ENCODE measurements at places on chromosomes 4 and X.

DNA sequence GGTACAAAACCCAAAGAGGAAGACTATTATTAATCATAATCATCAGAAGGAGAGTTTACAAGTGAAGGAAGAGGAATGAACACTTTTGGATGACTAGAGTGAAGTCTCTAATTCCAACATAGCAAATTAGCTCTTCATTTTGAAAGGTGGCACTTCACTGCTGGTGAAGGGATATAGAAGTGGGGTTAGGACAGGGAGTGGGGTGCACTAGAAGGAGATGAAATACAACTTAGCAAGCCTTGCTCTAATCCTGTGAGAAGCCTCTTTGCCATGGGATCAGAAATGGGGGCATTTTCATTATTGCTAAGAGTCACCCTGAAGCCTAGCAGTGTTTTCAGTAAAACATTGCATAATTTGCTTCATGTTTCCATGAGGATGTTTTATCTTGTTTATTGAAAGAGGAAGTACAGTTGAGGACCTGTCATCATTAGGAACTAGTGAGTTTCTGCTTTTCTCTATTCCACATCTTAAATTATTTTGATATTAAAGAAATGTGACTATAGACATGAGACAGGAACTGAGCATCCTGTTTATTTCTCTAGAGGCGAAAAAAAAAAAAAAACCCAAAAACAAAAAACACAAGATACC lies 9.3 kb upstream of the GRPR start:
- peak; percentile 5 for DNase-seq

DNA sequence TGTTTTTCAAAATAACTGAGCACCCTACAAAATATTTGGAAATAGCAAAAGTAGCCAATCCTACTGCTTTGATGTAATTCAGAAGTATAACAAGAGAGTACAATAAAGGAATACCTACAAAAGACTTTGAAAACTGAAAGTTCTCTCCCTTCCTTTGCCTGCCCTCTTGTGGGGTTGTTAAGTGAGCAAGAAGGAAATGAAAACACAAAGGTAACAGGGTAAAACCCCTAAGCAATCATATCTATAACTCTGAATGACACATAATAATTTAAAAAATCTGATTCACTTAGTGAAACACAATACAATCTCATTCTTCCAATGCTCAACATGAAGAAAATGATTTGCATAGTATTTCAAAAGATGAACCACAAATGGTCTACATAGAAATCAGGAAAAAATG lies 98.2 kb downstream of the FRYL start:
- DNase-seq, result peak; percentile 48

DNA sequence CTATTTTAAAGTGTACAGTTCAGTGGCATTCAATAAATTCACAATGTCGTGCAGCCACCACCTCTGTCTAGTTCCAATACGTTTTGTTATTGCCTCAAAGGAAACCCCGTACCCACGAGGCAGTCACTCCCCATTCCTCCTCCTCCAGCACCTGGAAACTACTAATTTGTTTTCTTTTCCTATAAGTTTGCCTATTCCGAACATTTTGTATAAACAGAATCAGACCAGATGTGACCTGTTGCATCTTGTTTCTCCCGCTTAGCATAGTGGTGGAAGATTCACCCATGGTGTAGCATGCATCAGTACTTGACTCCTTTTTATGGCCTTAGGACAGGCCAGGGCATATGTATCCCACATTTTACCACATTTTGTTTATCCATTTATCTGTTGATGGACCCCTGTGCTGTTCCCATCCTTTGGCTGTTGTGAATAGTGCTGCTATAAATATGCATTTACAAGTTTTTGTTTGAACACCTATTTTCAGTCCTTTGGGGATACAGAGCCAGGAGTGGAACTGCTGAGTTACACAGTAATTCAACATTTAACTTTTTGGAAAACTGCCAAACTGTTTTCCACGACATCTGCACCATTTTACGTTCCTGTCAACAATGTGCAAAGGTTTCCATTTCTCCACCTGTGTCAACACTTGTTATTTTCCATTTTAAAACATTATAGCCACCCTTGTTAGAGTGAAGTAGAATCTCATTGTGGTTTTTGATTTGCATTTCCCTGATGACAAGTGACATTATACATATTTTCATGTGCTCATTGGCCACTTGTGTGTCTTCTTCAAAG lies 57.8 kb upstream of the STX18 start:
- no peak for DNase-seq

GRCh38 chrX:30888526-30889146 lies 418 bp downstream of the TAB3 start:
- DNase-seq, result peak; percentile 38

- no peak for DNase-seq
Measured at GRCh38 chrX:456551-457291, 70.0 kb upstream of the PPP2R3B start.

DNA sequence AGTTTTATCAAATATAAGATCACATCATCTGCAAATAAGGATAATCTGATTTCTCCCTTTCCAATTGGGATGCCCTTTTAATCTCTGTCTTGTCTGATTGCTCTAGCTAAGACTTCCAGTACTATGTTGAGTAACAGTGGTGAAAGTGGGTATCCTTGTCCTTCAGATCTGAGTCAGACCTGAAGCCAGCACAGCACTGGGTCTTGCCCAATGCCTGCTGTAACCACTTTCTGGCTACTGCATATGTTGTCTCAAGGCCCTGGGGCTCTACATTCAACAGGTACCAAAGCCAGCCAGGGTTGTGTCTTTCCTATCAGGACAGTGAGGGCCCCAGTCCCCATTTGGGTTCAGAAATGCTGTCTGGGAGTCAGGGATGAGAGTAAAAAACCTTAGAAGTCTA lies 90.3 kb downstream of the CYSLTR1 start:
- no peak for DNase-seq

DNA sequence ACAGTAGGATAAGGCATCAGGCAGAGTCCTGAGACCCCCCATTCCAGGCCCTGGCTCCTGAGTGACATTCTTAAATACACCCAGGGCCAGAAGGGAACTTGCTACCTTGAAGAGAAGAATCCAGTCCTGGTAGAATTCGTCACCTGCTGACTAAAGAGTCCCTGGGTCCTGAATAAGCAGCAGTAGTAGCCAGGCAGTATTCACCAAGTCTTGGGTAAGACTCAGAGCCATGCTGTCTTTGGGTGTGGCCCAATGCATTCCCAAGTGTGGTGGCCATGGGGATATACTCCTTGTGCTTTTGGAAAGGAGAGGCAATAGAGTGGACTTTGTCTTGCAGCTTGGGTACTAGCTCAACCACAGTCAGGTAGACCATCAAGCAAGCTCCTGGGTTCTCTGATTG lies 359.1 kb downstream of the DMD start:
- DNase-seq, result no peak

GRCh38 chr4:182306792-182307507 lies 63.7 kb downstream of the TENM3 start:
- no peak for DNase-seq

- DNase-seq, result no peak
Measured at GRCh38 chr4:160082432-160083207, 979.7 kb downstream of the RAPGEF2 start.

- peak; percentile 55 for DNase-seq
Measured at GRCh38 chrX:74465424-74465823, 44.1 kb downstream of the SLC16A2 start.

DNA sequence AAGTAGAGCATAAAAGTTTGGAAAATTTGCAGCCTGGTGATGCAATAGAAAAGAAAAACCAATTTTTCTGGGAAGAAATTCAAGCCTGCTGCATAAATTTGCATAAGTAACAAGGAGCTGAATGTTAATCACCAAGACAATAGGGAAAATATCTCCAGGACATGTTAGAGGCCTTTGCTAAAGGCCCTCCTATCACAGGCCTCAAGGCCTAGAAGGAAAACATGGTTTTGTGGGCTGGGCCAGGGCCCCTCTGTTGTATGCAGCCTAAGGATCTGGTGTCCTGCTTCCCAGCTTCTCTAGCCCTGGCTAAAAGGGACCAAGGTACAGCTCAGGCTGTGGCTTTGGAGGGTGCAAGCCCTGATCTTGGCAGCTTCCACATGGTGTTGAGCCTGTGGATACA lies 6.2 kb upstream of the RTL3 start:
- peak; percentile 7 for DNase-seq

- DNase-seq, result no peak
Measured at GRCh38 chrX:25536307-25536970, 520.7 kb upstream of the ARX start.

DNA sequence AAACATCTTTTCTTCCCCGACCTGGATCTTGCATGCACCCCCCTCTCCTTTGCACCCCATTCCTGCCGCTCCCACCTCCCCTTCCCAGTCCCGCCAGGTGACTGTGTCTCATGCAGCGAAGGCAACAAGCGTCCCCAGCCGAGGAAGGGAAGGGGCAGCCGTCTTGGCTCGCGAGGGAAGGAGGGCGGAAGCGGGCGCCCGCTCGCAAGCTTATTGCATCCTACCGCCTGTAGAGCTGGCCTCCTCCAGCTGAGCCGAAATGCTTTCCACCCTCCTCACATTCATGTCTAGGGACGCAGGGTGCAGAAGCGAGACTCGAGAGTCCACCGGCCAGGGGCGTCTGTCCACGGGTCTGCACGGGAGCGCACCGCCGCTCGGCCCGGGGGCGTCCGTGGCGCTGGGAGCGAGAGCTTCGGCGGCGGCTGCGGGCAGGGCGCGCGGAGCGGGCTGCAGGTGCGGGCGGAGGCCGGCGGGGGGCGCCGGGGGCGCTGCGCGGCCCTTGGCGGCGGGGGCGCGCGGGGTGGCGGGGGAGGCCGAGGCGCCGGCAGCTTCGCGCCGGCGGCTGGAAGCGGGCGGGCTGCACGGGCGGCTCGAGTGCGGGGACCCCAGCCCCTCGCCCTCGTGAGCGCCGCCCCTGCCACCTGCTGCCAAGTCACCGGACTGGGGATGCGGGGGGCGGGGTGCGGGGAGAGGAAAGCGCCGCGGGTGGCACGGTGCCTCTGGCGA lies at the start of gene KCNIP4:
KCNIP4 (minus strand) TSS at position 426 of the 726 bp plus-strand sequence.
- peak; percentile 63 for DNase-seq

DNA sequence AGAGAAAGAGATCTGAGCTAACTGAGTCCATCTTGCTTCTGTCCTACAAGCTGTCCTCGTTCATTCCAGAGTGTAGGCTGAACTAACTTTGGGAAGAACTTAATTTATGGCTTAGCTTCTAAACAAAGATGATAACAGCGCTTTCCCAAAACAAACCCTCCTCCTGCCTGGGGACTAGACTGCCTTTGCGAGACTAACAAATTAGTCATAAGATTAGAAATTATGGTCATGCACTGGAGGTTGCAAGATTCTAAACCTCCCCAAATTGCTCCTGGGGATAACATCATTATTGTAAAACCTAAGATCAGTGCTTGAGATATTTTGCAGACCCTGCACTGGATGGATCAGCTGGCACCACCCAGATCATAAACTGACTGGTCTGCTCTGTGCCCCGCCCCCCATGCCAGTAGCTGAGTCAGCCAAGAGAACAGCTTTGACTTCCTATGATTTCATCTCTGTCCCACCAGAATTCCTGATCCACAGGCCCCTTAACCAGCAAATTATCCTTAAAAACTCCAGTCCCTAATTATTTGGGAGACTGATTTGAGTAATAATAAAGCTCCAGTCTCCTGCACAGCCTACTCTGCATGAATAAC lies 883.3 kb downstream of the TRIML1 start:
- peak; percentile 10 for DNase-seq

DNA sequence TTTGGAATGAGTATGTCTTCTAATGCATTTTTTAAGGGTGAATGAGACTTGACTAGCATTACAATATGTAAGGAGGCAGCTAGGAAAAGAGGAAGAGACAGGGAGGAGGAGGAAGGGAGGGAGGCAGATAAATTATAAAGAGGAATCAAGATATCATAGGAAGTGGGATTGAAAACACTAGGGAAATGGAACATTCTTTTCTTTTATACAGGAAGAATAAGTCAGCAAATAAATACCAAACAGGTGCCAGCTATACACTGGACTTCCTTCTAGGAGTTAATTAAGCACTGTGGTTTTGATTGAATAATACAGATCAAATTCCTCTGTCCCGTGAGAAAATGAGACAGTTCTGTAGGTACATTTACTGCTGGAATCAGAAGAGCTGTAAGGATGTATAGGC lies 78.6 kb downstream of the PACRGL start:
- DNase-seq, result no peak

DNA sequence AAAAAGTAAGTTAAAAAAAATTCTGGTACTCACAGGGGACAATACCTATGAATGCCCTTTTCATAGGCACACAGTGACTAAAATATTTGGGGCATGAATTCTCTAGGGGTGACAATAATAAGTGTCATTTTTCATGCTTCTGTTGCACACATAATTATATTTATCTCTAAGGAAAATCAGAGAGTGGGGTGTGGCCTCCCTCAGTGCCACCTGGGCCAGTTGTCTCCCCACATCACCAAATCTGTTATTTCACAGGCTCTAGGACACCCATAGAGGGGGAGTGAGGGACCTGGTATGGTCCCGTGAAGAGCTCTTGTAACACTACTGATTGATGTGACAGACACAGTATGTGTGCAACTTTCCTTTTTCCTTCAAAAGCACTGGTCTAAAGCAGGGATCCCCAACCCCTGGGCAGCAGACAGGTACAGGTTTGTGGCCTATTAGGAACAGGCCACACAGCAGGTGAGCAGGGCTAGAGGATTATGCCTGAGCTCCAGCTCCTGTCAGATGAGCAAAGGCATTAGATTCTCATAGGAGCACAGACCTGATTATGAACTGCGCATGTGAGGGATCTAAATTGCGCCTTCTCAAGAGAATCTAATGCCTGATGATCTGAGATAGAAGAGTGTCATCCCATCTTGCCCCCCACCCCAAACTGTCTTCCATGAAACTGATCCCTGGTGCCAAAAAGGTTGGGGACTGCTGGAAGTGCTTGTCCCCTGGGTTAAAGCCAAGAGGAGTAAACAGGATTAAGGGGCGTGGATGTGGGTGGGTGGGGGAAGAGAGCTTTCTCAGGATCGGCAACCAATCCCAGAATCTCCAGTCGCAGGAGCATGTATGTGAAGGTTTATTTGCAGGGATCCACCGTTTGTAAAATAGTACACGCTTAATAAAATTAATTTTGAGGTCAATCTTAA lies 856 bp downstream of the SLC9B1 start:
- DNase-seq, result peak; percentile 72

DNA sequence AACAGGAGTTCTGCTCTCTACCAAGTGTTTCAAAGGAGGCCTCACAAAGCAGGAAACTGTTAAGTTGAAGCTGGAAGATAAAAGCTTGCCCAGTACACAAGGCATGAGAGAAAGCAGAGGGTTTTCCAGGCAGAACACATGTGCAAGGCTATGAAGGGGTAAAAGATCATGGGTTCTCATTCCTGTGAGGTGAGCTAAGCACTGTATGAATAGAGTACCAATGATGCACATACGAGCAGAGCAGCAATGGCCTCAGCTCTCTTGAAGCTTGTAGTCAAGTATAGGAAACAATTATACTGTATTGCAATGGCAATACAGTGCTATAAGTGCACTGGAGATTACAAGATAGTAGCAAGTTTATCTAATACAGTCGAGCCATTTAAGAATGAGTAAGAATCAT lies 18.0 kb downstream of the TTC29 start:
- DNase-seq, result no peak

DNA sequence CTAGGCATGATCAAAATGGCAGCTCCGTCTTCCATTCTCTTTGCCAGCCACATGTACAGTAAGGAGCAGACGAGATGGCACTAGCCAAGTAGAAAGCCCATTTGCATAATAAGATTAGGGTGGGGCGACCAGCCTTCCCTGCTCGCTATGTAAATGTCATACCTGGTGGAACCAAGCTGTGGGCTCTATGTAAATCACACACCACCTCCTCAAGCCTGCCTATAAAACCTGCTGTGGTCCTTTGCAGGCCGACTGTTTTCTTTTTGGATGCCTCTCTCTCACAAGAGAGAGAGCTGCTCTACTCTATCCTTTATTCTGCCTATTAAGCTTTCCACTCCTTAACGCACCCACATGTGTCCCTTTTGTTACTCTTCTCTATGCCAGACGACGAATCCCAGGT lies 1472.7 kb downstream of the ARAP2 start:
- DNase-seq, result no peak

GRCh38 chrX:7318661-7319060 lies 170.7 kb upstream of the PUDP start:
- no peak for DNase-seq
